GM18507 (cell line): ENCODE measurements at places on chromosomes 4 and X.

- peak; percentile 67 for DNase-seq
Measured at GRCh38 chr4:2469192-2469984, 482 bp downstream of the RNF4 start.

DNA sequence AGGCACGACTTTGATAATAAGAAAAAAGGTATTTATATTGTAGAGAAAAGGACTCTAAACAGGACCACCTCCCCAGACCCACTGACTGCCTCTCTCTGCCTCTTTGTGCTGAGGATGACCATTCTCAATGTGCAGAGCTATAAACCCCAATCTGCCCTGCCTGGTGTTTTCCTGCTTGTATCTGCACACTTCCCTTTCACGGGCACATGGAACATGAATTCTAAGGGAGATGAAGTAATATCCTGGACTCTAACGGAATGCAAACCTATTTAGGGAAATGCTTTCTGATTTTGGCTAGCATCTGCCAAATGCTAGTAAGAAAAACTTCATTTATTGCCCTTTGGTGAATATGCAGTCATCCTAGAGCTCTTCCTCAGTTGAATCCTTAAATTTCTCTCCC lies 2.4 kb downstream of the DIPK2B start:
- no peak for DNase-seq

GRCh38 chr4:77699731-77700210 lies 94.2 kb downstream of the CXCL13 start:
- no peak for DNase-seq

- DNase-seq: no peak
Measured at GRCh38 chrX:44314259-44314734, 29.2 kb downstream of the EFHC2 start.

- no peak for DNase-seq
Measured at GRCh38 chrX:71198066-71198465, 25.0 kb upstream of the GJB1 start.

GRCh38 chr4:123856689-123857545 lies 460.3 kb downstream of the SPRY1 start:
- DNase-seq: no peak

- DNase-seq: no peak
Measured at GRCh38 chrX:70755850-70756249, 152.7 kb downstream of the TEX11 start.

- DNase-seq: no peak
Measured at GRCh38 chr4:154982187-154983047, 201.3 kb downstream of the RBM46 start.

DNA sequence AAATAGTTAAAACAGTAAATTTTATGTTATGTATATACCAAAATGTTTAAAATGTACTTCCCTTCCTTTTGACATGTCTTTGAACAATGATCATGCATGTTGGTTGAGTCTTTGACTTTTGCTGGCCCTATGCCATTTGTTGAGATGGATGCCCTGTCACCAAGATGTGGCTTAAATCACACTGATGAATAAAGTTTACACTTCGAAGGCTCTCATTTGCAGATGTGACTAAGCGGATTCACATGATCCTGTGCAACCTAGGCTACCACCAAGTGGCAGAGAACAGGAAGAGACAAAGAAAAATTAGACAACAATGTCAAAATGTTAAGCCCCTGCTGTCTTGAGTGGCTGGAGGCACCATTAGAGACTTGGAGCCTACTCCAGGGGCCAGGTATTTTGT lies 139.9 kb downstream of the RAB28 start:
- DNase-seq: no peak

DNA sequence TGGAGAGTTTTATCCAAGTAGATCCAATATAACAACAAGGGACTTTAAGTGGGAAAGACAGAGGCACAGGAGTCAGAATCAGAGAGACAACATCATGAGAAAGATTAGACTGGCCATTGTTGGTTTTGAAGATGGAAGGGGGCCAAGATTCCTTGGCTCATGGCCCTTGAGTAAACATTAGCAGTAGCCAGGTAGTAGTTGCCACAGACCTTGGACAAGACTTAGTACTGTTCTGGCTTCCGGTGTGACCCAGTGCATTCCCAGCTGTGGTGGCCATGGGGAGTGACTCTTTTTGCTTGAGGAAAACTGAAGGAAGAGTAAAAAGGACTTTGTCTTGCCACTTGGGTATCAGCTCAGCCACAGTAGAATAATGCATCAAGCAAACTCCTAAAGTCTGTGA lies 462.2 kb upstream of the CPXCR1 start:
- DNase-seq: no peak

- no peak for DNase-seq
Measured at GRCh38 chr4:143586080-143586479, 72.6 kb downstream of the SMARCA5 start.

GRCh38 chrX:21873063-21873775 lies 17.4 kb downstream of the YY2 start:
- DNase-seq: no peak

GRCh38 chrX:34884817-34885216 lies 57.8 kb upstream of the FAM47B start:
- DNase-seq: no peak

DNA sequence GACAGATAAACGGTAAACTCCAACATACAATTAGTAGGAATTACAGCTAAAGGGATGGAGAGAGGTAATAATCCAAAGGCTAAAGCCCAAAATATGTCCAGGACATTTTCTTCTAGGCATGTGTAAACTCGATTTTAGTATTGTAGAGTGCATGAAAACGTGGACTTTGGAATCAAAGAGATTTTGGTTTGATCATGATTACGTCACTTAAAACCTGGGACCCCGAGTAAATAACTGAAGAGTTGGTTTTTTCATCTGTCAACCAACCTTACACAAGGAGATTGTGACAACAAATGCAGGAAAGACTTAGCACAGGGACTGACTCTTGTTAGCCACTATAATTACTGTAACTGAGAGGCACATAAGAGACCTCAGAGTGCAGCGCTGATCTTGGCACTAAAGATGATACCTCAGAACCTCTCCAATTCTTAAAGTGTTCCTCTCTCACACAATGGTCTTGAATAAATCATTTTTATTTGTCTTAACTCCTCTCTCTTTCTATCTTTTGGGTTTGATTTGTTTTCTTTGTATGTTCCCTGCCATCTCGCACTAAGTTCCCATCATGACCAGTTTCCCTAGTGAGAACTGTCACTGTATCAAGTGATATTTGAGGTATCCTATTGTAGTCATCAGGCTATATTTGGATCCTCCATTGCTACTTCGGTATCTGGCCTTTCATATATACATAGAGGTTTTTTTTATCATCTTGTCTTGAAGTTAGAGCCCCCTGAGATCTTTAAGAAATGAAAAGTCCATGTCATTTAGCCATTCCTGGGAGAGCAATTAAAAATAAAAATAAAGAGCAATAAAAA lies 32.2 kb upstream of the MSL3 start:
- no peak for DNase-seq

- no peak for DNase-seq
Measured at GRCh38 chr4:87032884-87033533, 98.2 kb downstream of the AFF1 start.

GRCh38 chr4:138078253-138078652 lies 163.9 kb downstream of the SLC7A11 start:
- no peak for DNase-seq

- DNase-seq: no peak
Measured at GRCh38 chrX:155871934-155872333, 9.2 kb upstream of the VAMP7 start.
